ENCODE measurements at places on chromosomes 7 and 10.

DNA sequence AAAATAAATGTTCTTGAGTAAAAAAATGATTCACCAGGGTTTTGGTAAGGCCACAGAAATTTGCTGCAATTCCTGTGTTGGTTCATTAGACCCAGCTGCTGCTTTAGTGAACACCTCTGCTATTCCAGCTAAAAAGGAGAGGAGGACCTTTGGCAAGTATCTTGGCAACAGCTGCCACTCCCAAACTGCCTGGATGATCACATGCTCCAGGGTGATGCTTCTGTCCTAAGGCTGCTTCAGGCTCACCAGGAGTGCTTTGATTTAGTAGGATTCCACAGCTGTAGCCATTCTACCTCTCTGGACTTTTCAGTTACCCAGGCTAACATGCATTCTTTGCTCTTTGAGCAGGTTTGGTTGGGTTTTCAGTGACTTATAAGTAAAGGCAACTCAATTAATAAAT lies 82.6 kb upstream of the NPVF start:
- DNase-seq, result no peak

DNA sequence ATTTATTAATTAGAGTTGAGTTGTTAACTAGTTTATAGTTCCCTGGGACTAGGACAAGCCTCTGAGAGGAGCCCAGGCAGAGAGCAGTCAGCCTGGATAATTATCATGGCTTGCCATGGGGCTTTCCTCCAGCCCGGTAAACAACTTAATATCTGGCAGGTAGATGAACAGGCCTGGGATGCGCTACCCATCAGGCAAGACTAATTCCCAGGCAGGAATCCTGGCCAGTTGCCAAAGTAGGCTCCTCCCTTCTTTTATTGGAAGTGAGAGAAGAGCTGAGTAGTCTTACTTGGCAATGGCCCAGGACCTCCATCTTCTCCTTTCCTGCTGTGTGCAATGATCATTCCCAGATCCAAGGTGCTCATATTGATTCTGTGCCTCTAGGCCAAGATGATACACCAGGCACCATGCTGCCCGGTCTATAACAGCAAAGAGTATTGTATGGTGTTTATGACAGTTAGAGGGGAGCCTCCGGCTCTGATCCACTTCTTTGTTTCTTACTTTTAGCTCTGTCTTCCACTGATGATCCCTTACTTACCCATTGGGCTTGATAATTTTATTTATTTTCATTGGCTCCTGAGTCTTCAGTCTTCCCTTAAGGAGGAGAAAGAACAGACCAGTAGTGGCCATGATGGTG lies 408.7 kb downstream of the REEP3 start:
- DNase-seq, result no peak

- DNase-seq, result no peak
Measured at GRCh38 chr7:91520645-91521044, 256.4 kb downstream of the FZD1 start.

GRCh38 chr7:144738708-144739314 lies 97.0 kb downstream of the TPK1 start:
- peak; percentile 49 for DNase-seq

DNA sequence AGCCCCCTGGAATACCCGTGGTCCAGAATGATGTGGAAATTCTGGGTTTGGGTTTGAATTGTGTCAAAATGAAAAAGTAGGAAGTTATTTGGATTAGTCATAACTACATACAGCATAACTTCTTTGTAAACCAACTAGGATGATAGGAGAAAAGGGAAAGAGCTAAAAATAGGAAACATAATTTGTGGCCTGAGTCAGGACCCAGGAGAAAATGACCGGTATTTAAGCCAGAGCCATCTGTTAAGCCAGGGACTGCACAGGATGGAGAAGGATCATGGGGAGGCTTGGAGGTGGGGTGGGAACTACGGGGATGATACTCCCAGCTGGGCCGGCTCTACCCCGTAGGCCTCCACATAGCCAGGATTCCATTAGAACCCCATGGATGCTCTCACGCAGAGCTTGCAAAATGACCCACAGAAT lies 98.6 kb downstream of the MYOF start:
- no peak for DNase-seq

- no peak for DNase-seq
Measured at GRCh38 chr10:11670381-11670780, 58.9 kb upstream of the USP6NL start.

GRCh38 chr10:113527211-113527906 lies 25.5 kb upstream of the HABP2 start:
- no peak for DNase-seq

DNA sequence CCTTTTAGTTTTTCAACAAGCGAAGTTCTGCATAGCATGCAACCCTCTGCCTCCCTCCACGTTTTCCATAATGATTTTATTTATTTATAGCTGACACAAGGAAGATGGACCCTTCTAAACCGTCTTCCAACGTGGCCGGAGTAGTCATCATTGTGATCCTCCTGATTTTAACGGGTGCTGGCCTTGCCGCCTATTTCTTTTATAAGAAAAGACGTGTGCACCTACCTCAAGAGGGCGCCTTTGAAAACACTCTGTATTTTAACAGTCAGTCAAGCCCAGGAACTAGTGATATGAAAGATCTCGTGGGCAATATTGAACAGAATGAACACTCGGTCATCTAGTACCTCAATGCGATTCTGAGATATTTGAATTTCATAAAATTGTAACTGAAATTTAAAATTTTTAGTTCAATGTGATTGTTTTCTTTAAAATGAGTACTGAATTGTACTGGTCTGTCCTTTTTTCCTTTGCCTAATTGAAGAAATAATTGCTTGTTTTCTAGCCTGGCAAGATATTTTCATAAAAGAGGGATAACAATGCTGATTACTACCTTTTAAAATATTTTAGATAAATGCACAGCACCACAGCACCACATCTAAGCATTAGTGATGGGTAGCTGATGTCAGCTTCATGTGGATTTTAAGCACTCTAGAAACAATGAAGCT lies 41.5 kb upstream of the SLC39A12 start:
- peak; percentile 51 for DNase-seq

- no peak for DNase-seq
Measured at GRCh38 chr7:80929619-80930018, 10.8 kb upstream of the SEMA3C start.

DNA sequence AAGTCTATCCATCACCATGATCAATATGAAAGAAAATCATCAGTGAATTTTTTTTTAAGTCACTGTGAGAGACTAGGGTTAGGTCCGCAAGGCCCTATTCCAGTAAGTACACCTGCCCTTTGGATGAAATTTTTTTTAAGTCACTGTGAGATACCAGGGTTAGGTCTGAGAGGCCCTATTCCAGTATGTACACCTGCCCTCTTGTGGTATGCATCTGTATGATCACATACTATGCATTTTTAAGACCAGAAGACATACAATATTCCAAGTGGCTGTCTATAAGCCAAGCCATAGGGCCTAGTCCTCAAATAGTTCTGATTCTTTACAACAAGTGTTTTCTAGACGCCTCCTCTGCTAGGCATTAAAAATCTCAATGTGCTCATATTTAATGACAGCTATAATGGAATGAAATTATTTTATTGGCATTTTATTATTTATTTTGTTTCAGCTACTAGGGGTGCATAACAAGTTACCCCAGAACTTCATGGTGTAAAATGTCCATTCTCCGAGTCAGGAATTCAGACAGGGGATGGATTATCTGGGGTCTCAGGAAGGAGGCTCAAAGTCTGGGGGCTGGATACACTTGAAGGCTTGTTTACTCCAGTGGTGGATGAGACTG lies 53.1 kb downstream of the TEX36 start:
- peak; percentile 51 for DNase-seq

Data from KBM-7 (cell line).